Lung microvascular endothelial cell (primary cell): ENCODE measurements at places on chromosomes 2 and 18. TPM values are rescaled to one million over a fixed set of nuclear protein-coding genes. Genes with fewer than 3 reads are reported as not detected.

DNA sequence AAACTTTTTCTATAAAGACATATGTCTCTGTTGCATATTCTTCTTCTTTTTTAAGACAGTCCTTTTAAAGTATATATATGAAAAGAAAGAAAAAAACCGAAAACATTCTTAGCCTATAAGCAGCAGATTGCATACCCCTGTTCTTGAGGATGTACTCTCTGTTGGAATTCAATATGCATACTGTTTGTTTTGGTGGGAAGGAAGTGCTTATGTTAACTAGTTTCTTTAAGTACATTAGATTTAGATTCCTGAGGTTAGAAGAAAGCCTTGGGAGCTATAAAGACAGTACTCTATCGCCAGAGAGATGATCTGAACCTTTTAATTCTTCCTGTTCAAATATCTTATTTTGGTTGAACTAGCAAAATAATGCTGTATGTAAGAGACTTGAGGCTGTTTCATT lies 46.8 kb upstream of the TBR1 start:
- DNase-seq = no peak

NCKAP5 gene
- total RNA-seq = under 0.01 TPM in 2 replicates

- no peak for DNase-seq
Observed at GRCh38 chr18:49733896-49734585, 79.3 kb downstream of the ACAA2 start.

- no peak for DNase-seq
Observed at GRCh38 chr18:8785855-8786482, 80.6 kb downstream of the MTCL1 start.

AQP12B gene
- not detected in 2 replicates for total RNA-seq

DNA sequence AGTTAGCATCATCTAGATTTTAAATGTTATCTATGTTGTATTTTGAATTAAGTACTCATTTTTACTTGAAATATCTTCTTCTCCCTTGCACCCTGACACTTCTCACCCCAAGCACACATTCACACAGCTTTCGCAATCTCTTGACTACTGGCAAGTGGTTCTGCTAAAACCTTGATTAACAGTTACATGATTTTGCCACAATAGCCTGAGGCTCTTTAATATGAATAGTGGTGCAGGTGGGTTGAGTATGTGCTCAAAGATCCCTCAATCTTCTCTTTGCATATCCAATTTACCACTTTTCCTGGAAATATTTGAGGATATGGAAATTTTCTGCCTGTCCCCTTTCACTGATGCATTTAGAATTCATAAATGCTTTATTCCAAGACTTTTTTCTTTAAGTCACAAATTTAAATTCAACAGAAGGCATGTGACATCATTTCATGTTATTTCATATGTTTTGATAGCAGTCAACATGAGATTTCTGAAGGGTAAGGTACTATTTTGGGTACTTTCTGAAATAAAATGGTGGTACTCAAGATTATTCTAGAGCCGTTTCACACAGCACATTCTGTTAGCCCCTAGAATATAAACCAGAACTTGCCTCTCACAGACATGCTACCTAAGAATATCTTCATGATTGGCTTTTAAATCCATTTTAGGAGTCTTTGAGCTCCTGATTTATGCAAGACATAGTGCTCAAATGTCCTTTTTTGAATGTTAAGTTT lies 339.7 kb downstream of the RPRM start:
- DNase-seq = no peak

DNA sequence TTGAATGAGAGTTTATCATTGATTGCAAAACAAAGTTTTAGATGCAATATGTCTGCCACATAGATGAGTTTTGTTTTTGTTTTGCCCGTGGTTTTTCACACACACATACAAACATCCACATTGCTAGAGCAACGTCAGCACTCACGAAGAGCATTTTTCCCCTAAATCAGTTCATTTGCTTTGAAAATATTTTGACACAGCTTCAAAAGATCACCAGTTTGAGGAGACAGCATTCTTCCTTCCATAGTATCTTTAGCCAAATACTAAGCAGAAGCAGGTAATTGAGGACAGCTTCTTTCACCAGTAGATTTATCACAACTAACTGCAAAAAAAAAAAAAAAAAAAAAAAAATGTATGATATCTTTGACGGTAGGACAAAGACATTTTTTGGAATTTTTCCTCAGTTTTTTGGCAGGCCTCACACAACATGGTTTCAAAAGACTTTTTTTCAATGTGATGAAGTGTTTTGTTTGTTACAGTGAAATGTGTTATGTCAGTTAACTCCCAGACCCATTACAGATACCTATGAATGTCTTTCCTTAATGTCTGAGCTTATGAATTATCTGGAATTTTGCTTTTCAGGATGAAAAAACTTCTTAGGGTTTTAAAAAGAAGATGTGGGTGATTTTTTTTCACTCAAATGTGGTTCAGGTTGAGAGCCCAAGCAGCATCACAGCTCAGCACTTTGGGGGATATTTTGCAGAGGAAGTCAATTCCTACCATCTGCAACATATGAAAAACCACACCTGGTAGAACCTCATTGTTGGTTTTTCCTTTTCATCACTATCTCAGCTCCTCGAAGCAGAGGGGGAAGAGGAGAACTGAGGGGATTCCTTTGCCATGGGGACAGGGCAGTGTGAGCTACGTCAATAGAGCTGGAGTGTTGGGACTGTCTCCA lies 31.6 kb downstream of the AOX1 start:
- no peak for DNase-seq

CFAP65 gene
- not detected in 2 replicates for total RNA-seq

GRCh38 chr2:163157891-163158496 lies 319.4 kb upstream of the KCNH7 start:
- peak; percentile 73 for DNase-seq

- no peak for DNase-seq
Observed at GRCh38 chr2:46506131-46506706, 26.9 kb downstream of the TMEM247 start.

DNA sequence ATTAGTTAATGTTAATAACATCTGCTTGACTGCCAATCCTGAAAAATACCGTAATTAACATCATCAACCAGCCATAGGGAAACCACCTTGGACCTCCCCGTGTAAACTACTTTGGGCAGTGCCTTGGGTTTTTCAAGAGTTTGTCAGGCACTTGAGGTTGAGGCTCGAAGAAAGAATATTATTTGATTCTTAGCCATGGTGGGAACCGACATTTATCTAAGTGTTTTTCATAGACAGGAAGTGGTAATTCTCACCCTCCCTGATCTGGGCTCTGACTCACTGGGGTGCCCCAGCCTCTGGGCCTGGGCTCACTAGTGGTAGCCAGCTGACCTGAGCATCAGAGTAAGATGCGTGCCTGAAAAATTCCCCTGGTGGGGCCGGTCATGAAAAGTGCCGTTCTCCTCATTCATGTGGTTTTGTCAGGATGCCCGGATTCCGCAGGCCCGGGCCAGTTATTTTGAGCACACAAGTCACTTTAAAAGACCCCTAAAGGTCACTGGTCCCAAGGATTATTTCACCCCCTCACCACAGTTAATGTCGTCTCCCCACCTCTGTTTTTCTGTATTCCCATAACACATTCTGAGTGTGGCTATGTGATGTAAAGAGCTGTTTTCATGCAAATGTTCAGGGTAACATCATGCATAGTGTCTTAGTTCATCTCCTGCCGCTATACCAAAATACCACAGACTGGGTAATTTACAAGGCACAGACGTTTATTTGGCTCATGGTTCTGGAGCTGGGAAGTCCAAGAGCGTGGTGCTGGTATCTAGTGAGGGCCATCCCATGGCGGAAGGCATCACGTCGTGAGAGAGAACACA lies 21.6 kb upstream of the SPATA3 start:
- DNase-seq = no peak

LRRC30 gene
- total RNA-seq = not detected in 2 replicates

TPO gene
- total RNA-seq = not detected in 2 replicates

DNA sequence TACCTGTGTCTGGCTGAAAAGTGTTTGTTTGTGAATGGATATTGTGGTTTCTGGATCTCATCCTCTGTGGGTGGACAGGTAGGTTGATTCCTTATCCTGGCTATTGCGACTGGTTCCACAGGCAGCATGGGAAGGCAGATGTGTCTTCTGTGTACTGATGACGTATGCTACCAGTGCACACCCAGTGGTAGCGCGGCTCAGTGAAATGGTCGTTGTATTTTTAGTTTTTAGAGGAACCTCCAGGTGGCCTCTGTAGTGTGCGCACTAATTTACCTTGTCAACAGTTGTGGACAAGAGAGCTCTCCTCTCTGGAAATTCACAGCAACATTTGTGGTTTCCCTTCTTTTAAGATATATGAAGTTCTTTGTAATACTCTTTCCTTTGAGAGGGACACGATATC lies 52.5 kb downstream of the CCDC74A start:
- no peak for DNase-seq

TMEM182 gene
- 0.44 and 0.60 TPM in 2 replicates for total RNA-seq

TSN gene
- total RNA-seq = 63.4 and 119 TPM in 2 replicates

- DNase-seq = no peak
Observed at GRCh38 chr18:55462652-55463051, 125.3 kb downstream of the TCF4 start.

MEP1B gene
- not detected in 2 replicates for total RNA-seq

DNA sequence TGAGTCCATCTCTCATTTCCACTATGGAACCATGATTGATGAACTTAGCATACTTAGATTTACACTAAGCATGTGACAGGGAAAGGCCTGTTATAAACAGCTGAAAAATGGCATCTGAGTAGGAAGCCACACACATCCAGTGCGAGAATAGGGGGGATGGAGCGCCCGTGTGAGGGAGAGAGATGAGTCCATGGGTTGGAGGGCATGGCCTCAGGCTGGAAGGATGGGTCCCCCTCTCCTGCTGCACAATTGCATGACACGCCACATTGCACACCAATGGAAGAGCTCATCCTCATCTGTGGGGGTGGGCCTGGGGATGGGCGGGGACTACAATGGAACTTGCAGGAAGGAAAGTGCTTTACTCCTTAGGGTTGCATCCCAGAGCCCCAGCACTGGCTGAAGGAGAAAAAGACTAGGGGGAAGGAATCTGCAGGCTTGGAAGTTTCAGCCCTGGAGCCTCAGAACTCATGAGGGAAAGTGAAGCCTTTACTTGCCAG lies 46.4 kb upstream of the CXCR4 start:
- DNase-seq = no peak

DNA sequence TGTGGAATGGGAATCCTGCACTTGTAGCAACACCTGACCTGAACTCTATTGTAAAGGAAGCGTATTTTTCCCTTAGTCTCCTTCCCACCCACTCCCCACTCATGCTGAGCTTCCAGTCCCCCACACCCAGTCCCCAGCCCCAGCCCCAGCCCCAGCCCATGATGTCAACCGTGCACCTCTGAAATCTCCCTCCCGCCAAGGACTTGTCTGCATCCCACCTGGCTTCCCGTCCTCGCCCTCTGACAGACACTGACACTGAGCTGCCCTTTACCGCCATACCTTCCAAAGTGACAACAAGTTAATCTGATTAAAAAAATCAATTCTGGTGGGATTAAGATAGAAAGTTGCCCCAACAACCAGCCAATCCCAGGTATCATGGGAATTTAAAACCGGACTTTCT lies 213.6 kb upstream of the CELF4 start:
- DNase-seq = no peak

LYPD6 gene
- 3.7 and 7.5 TPM in 2 replicates for total RNA-seq

TCF23 gene
- not detected in 2 replicates for total RNA-seq

DNA sequence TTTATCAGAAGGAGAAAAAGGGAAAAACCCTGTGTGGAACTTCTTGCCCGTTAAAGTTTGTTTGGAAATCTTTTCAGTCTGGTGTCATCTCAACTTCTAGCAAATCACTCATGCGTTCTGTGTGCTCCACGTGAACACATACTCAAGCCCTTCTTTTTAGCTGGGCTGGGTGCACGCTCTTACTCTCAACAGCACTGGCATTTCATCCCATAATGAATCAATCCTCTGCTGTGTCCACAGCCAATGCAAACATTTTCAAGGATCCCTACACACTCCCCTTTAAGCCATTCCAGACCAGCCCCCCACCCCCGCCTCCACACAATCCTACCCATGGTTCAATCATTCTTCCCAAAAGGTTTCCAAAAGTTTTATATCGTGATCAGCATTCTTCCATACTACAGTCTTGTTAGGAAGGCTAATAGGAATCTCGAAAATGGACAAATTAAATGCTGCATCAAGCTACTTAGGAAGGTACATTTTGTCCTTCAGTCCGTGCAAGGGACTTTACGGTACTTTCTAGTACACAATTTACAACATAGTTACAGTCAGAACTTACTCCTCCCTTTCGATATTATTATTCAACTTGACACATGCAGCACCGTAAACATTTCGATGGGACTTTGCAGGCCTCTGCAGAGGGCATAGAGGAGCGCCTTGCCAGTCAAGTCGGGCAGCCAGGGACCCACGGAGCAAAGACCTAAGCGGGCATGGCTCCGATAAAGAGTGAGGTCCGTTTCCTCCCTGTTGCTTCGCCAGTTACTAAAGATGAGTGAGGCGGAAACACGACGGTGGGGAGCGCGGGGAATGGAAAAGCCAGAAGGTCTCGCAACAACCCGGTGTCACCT lies 1.4 kb downstream of the PTGR3 start:
- peak; percentile 39 for DNase-seq

GRCh38 chr2:209960045-209960444 lies 42.4 kb upstream of the RPE start:
- no peak for DNase-seq

ADAM23 gene
- 0.60 and 1.5 TPM in 2 replicates for total RNA-seq

MTIF2 gene
- total RNA-seq = 21.2 and 24.0 TPM in 2 replicates

CTLA4 gene
- total RNA-seq = 0.40 and 0.44 TPM in 2 replicates

DNA sequence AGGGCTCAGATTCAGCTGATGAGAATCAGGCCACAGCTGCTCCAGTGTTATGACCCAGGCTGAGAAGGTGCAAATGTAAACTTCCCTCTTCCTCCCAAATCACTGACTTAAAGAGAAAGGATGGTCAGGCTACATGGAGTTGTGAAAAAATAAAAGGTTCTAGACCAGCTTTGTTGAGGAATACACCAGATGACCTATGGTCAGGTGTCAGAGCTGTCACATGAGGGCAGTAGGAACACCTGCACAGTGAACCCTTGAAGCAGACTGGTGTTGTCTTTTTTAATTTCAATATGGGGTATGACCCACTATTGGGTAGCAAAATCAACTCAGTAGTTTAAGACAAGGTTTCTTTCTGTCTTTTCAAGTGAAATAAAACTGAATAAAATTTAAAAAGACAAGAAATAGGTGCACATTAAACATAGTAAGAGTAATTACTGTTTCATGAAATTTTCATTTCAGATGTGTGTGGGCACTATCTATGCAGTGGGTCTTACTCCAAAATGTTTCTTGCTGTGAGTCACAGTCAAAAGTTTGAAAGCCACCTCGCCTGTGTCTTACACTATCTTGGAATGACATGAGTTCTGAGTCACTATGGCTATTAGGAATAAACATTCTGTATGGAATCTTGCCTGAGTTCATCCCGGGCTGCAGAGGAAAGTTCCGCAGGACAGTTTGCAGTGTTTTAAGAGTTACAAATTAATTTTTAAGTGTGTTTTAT lies 83.6 kb downstream of the ACVR1 start:
- no peak for DNase-seq

FEV gene
- not detected in 2 replicates for total RNA-seq

DNA sequence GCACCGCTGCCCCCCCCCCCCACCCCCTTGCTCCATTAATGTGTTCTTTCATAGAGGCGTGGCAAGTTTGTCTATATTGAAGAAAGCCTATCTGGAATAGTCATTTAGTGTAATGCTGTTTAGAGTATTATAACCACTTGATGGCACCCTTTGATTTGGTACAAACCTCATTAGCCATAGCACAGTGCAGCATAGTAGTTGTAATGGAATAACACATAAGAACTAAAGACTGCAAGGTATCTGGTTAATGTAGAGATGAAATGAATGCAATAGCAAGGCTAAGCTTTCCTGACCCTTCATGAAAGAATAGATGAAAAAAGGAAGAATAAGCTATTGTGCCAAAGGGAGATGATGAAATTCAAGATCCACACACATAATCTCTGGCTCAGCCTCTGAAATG lies 81.9 kb downstream of the EHBP1 start:
- DNase-seq = peak; percentile 71

GRCh38 chr2:97726261-97727064 lies 13.1 kb downstream of the ZAP70 start:
- peak; percentile 95 for DNase-seq

MIB1 gene
- total RNA-seq = 29.6 and 39.3 TPM in 2 replicates
